ENCODE measurements at places on chromosomes 1 and 21.

- peak; percentile 69 for DNase-seq
Observed at GRCh38 chr1:37556712-37557196, at the start of gene DNALI1. TSS of gene DNALI1 (plus strand) at chr1:37556940. CDS start at chr1:37556995, 55 bp downstream.

DNA sequence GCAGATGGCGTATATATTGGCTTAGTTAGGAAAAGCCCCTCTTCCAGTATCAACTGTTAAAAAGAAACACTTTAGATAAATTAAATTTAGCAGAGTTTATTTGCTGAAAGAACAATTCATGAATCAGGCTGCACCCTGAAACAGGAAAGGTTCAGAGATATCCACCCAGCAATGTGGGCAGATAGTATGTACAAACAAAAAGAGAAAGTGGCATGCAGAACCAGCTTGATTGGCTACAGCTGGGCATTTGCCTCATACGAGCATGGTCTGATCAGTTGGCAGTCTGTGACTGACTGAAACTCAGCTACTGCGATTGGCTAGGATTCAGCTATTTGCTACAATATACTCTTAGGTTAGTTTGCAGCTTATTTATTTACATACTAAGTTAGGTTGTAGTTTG is 98.2 kb downstream of the ZC3H11B start:
- no peak for DNase-seq

- DNase-seq, result no peak
Observed at GRCh38 chr21:44930543-44930981, 9.3 kb upstream of the SLX9 start.

DNA sequence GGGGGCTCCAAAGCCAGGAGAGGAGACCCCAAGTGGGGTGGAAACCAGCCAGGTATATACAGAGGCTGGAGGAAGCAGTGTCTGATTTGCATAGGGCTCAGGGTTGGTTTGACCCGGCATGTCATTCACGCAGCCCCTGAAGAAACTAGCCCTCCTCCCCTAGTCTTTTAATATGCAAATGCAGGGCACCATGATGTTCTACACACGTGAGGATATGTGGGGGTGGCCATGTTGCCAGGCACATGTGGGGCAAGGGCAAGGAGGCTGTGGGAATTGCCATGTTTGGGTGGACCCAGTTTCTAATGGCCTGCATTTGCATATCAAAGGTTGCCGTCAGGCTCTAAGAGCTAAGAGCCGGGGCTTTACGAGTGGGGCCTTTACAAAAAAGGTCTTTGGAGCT is 12.0 kb upstream of the RHOU start:
- no peak for DNase-seq

- no peak for DNase-seq
Observed at GRCh38 chr1:192530254-192530653, 45.3 kb upstream of the RGS1 start.

GRCh38 chr1:155967341-155968050 is 10.9 kb downstream of the ARHGEF2 start:
- peak; percentile 34 for DNase-seq

DNA sequence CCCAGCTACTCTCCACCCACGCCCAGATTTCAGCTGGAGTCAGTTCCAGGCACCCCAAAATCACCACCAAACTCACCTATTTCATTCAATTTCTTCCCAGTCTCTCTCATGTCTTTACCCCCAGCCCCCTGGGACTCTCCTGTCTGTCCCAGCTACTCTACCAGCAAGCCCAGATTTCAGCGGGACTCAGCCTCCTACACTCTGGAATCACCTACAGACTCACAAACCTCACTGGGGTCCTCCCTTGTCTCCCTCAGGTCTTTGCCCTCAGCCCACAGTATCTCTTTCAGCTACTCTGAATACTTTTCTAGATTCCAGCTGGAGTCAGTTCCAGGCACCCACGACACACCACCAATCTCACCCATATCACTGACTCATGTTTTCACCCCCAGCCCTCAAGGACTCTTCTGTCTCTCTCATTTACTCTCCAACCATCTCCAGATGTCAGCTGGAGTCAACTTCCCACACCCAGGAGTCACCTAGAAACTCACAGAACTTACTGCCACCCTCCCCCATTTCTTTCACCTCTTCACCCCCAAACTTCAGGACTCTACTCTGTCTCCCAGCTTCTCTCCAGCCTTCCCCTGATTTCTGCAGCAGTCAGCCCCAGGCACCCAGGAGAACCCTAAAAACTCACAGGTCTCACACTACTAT is 1529.3 kb upstream of the TPTE start:
- DNase-seq, result no peak

- DNase-seq, result no peak
Observed at GRCh38 chr1:8746554-8746953, 70.9 kb downstream of the RERE start.

DNA sequence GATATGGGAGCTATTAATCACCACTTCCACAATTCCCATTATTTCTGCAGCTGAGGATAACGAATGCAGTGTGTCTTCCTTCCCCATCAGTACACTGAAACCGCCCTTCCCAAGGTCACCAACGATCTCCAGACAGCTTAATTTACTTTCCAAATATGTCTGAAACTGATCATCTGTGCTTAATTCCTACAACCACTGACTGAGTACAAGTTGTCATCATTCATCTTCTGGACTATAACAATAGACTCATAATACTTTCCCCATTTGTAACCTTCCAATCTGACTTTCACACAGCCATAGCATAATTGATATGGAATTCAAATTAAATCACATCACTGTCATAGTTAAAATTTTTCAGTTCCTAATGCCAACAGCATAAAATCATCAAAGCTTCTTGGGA is 17.4 kb downstream of the DNM3 start:
- DNase-seq, result no peak

DNA sequence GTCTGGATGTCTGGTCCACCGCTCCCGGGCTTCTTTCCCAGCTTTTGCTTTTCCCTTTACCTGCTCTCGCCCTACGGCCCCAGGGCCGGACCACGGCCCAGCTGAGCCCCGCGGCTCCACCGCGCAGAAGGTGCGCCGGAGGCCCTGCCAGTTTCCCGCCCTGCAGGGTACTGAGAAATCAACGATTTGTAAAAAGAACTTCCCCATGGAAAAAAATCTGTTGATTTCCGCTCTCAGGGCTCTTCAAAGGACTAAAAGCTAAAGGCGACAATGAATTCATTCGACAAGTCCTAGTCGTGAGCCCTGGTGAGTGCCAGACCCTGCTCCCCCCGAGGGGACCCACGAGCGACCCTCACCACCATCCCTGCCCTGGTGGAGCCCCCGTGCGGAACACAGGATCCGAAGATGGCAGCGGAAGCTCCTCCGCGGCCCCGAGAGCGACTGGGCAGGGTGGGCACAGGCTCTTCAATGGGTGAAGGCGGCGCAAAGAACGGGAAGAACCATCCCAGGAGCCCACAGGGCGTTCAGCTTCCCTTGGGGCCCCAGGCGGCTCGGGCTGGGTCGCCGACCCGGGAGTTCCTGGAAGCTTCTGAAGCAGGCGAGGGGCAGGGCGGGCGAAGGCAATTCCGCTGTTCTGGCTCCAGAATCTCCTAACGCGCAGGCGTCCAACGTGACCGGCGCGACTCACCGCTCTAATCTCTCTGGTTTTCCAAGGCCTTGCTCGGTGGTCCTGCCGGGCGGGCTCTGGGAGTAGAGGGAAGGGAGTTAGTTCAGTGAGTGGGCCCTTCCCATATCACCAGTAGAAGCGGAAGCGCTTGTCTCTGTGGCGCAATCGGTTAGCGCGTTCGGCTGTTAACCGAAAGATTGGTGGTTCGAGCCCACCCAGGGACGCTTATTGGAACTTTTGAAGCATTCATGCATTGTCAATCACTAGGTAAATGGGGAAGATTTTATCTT is 6.6 kb upstream of the RNU1-2 start:
- DNase-seq, result peak; percentile 80

DNA sequence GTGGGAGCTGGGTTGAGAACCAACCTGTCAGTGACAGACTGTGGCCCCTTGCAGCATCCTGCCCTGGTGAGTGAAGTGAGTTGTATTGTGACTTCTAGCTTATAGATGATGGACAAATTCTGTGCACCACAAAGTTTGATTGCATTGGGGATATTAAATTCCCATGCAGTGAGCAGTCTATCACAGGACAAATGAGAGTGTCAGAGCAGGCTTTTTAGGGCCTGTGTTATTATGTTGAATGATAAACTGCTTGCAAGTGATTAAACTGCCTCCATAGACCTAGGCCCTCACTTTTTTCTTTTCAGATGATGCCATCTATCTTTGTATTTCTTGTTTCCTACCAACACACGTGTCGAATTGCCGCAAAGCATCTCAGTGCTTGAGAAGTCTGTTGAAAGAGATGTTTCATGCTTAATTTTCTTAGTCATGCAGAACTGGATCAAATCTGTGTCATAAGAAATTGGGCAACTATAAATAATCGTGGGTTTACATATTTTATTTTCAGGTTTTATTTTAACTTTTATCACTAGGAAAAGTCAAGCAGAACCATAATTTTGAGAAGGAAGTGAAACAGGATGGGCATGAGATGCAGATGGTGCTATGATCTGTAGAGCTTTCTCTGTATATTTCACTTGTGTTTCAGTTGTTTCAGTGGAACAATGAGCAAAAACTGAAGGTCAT is 199.2 kb downstream of the S1PR1 start:
- no peak for DNase-seq

DNA sequence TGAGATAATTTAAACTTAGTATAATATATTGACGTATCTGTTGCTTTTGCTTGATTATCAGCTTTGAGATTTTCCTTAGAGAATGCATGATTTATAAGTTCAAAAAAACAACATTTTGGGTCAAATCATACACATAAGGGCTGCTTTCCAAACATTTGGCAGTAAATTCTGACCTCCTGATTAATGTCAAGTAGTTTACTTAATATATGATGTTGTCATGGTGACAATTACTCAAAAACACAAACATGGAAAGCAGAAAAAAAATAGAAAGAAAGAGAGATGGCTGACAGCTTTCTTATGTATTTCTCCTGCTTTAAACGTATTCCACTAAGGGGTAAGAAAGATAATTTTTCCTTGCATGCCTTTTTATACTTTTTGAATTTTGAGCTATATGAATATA is 258.2 kb upstream of the C1orf105 start:
- DNase-seq, result no peak

- DNase-seq, result no peak
Observed at GRCh38 chr21:45872471-45872870, 109.1 kb upstream of the COL6A1 start.

- no peak for DNase-seq
Observed at GRCh38 chr1:42306977-42307376, 28.1 kb downstream of the FOXJ3 start.

DNA sequence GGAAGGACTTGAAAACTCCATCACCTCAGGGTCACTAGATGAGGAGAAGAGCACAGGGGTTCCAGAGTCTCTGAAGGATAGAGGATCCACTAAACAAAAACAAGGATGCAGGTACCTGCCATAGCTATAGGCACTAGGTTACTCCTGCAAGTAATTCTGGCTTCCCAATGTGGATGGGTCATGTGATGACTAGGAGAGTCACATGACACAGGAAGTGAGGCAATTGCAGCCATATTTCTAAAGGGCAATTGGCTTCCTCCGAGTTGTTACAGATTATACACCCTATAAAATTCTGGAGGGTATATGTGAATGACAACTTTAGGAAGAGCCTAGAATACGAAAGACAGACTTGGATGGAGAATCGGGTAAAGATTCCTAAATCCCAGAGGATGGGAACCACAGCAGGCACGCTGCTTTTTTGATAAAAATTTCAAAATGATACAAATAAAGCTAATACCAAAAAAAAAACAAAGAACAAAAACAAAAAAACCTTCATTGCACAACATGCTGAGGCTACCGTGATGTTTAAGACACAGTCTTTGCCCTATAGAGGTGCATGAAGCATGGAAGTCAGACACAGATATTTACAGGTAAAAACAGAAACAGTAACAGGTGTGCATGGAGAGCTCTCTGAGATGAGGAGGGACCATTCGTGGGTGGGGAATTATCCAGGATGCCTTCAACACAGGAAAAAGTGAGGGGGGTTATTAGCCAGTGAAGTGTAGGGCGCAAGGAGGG is 10.5 kb downstream of the MTX1 start:
- peak; percentile 48 for DNase-seq

DNA sequence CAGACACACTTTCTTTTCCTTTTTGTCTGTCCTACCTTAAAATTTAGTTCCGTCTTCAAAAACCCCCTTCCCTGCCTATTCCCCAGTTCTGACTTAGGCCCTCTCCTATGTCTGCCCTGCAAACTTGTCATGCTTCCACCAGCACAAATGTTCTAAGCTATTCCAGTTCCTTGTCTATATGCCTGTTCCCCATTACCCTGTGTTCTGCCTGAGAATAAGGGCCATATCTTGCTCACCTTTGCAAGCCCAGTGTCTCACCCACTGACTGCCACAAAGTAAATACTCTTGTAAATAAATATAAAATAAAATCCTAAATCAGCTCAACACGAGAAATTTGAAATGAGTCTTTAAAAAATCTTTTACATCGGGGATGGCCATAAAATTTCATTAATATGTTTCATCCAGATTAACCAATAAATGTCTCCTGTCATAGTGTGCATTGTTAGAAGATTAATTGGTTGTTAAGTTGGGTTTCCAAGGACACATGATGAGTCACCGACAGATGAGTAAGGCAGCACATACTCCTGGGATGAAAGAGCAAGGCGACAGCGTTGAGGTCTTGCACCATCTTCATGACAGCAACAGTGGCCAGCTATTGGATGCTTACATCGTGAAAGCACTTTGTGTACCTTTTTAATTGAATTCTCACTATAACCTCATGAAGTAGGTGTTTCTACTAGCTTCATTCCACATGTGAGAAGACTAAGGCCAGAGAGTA is 92.6 kb upstream of the NGF start:
- DNase-seq, result no peak
